T-helper 1 cell (primary cell): ENCODE measurements at places on chromosomes 5 and 9.

GRCh38 chr5:59027145-59027907, 444.5 kb downstream of the RAB3C start:
- no peak for DNase-seq

- DNase-seq: no peak
Measured at GRCh38 chr9:1083325-1083913, 33.3 kb downstream of the DMRT2 start.

GRCh38 chr9:14273696-14274121, 40.2 kb downstream of the NFIB start:
- DNase-seq: no peak

DNA sequence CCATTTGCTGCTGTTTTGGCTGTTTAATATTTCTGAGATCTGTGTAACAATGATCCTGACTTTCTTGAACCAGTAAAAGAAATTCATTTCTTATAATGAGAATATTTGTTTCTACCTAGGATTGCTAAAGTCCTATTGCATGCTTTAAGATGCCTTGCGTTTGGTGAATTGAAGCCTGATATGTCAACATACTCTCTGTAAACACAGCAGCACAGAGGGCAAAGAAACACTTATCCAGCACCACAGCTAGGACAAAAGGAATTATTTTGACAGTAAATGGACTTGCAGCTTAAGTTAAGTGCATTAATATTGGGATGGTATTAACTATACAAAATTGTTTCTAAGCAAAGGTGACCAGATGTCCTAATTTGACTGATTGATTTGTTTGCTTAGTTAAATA, 2031.2 kb upstream of the CDH6 start:
- DNase-seq: no peak

DNA sequence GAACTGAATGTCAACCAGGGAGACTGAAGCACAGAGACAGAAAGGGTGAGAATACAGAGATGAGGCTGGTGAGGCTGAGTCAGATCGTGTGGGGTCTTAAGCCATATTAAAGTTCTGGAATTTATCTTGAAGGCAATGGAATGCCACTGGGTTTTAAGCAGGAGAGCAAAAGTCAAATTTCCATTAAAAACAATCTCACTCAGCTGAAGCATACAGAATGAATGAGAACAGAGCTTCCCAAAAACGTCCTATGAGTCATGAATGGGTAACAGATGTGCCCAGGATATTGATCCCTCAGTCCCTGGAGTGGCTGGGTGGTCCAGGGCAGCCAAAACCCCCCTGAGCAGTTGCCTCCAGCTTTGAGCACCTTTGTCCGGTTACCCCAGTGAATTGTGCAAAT, 44.9 kb downstream of the PFDN1 start:
- no peak for DNase-seq

DNA sequence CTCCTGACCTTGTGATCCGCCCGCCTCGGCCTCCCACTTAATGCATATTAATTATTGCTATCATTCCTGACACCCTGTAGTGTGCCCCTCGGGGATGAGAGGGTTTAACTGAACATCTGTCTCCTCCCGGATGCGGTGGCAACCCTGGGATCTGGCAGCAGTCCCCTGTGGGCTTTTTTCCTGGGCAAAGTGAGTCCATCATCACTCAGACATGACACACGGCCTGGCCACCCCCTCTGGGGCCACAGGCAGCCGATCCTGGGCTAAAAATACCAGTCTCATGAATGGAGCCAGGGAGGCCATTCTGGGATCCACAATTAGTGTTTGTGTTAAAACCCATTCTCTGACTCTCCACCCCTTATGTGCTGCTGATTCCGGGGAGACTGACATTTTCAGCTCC, 161.2 kb downstream of the RGS3 start:
- no peak for DNase-seq

DNA sequence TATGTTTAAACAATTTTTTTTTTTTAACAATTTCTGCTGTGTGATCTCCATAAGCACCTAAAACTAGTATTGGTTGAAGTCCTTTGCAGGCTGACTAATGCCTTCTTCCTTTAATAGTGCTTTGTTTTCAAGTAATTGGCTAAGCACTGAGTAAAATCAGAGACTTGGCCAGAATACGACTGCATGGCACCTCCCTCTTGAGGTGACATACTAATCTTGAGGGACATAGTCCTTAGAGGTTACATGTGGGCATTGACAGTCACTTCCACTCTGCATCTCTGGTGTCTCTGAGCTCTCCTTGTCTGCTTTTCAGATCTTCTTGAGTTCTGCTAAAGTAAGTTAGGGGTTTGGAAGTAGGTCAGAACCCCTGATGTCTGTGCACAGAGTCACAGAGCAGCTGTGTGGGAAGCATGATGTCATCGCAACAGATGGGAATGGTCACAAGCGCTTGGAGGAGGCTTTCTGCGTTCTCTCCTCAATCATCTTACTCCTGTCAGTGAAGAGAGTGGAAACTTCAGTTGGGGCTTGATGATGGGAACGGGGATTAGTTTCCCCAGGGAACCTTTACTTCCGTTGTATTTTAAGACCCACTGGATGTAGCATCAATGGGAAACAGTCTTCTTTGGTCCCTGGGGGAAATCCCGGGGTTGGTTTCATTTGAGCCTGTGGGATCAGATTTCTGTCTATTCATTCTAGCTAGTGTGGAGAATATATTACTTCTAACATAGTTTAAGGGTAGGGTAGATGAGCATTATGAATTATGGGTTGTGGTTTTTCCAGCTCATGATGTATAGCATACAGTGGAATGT, 136.9 kb downstream of the ARHGAP26 start:
- no peak for DNase-seq

DNA sequence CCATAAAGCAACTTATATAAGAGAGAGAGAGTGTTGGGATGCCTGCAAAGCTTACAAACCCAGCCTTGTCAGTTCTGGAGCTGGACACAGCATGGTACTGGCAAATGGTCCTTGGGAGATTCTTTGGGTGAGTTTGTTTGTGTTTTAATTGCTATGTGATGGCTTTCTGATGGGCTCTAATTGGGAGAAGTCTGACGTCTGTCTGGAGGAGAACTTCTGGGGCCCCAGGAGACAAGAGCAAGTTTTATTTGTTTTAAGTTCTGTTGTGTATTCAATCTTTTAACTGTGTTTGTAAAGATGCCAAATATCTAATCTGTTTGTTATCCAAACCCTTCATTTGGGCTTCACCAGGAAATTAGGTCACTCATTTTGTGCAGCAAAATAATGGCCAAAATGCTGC, 50.3 kb upstream of the AFAP1L1 start:
- DNase-seq: no peak

DNA sequence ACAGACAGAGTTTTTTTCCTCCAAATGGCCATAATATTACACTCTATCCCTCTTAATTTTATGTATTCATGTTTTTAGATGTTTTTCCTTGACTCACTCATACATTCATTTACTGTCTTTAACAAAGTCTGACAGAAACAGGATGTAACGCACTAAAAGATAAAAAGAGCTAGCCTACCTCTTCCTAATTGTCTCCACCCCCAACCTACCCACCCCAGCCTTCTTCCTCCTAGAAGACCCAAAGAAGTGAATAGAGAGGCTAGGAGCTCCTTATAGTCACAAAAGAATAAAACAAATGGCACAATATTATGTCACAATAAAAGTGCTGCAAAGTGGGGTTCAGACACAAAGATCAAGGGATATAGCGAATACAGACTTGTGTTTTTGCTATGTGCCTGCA, 719 bp downstream of the NOL8 start:
- no peak for DNase-seq

DNA sequence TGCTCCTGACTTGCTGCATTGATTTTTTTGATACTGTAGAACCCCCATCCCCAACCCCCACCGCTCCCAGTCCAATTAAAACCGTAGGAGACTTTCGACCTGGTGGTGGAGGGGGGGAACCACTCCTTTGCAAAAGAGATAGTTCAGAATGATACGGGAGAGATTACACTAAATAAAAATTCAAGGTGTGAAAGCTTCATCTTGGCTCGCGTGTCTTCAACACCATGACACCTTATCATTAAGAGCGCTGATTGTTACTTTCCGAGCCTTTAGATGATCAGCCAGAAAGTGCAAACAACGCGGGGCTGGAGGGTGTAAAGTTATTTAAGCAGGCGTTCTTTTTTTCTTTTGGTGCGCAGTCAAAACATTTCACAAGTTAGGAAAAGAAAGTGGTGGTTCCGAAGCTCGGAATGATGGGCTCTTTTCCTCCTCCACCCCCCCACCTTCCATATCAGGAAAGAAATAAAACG, 1.3 kb upstream of the ZNF462 start:
- no peak for DNase-seq

GRCh38 chr9:78035383-78035993, 3.9 kb upstream of the GNAQ start:
- DNase-seq: peak; percentile 28

DNA sequence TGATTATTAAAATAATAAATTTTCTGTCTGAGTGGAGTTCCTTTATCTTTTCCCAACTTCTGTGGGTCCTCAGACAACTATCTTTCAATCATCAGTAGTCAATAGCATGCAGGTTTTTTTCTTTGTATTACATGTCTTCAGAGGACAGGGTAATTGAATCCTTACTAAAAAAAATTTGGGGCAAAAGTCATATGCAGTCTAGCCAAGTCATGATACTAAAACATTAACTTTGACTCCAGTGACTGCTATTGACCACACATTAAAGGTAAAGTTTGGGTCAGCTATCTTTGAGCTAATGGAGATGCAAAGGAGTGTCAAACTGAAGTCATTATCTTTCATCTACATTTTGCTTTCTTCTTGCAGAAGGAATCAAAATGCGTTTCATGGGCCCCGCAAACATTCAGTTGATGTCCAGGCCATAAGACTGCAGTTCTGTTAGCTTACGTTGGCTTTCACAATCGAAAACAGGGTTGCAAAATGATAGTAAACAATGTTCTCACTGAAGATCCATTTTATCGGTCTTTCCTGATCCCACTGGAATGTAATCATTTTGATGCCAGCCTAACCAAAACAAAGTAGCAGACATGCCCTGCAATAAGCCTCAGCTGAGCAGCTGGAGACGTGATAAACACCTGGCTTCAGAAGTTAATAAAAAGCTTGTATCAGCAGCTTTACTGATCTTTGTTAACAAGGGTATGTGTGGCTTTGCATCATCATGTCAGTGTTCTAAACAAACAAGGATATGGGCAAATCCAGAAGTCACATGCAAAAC, 186.1 kb upstream of the PRLR start:
- DNase-seq: no peak

GRCh38 chr5:132491368-132492364, 1.1 kb upstream of the IRF1 start:
- DNase-seq: no peak

DNA sequence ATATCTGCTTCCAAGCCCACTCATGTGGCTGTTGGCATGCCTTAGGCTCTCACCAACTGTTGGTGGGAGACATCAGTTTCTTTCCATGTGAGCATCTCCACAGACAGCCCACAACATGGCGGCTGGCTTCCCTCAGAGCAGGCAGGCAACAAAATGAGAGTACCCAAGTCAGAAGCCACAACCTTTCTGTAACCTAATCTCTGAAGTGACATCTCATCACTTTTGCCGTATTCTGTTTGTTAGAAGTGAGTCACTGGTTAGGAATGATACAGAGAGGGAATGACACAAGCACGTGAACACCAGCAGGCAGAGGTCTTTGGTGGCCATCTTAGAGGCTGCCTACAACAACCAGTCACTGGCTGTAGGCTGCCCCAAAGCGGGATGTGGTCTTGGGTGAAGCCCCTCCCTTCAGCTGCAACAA, 88.6 kb upstream of the RASGRF2 start:
- no peak for DNase-seq

GRCh38 chr5:146399481-146399880, 47.7 kb upstream of the TCERG1 start:
- no peak for DNase-seq

GRCh38 chr5:135319928-135320606, 79.0 kb downstream of the MACROH2A1 start:
- DNase-seq: no peak

- no peak for DNase-seq
Measured at GRCh38 chr5:167861129-167861927, 430.1 kb upstream of the WWC1 start.

DNA sequence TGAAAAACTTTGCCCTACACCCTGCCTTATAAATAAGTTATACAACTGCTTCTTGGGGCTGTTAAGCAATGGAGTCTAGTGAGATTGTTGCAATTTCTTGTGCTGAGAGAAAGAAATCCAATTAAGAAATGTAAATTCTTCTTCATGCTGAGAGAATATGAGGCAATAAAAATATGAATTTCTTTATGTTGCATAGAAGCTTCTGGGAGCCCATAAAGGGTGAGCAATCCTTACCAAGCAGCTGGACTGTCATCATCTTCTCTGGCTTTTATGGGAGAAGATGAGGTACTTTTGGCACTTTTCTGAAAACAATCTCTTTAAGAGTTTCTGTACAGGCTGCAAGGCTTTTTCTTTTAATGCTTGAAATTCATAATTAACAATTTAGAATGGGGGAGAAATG, 204.3 kb downstream of the DMRTA1 start:
- DNase-seq: no peak

GRCh38 chr5:63953217-63953616, 9.0 kb downstream of the HTR1A start:
- DNase-seq: no peak

GRCh38 chr9:129745200-129745599, 7.6 kb downstream of the PTGES start:
- no peak for DNase-seq

GRCh38 chr5:61674378-61674777, 342.3 kb downstream of the ZSWIM6 start:
- DNase-seq: no peak

DNA sequence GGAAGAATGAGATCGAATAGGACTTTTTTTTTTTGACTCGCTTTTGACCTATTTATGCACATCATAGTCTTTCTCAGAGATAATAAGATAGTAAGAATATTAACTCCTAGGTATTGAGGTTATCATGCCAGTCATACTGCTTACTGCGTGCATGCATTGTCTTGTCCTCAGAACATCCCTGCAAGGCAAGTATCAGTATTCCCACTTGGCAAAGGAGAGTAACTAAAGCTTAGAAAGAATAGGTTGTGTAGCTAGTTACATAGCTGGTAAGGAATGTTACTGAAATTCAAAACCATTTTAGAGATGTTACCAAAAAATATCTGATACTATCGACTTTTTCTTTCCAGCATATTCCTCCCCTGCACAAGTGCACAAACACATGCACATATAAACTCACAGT, 296.1 kb upstream of the CLINT1 start:
- no peak for DNase-seq

- no peak for DNase-seq
Measured at GRCh38 chr5:107104040-107104995, 566.4 kb downstream of the EFNA5 start.

- no peak for DNase-seq
Measured at GRCh38 chr5:149284501-149284900, 12.8 kb downstream of the AFAP1L1 start.

- DNase-seq: no peak
Measured at GRCh38 chr9:115635680-115636383, 517.8 kb upstream of the PAPPA start.

DNA sequence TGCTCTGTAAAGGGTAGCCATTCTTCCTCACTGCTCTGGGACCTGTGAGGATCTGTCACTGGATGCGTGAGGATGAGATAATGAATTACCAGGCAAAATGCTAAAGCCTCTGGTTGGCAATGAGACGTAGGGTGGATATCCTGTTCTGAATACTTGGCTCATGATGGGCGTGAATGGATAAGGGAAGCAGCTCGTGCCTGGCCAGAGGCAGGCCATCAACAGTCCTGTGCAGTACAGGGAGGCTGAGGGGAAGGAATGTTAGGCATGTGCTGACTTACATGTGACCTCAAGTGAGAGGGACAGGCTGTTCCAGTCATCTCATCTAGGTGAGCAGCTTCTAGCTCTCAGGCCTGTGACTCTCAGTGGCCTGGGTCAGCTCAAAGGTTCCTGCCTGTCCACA, 172.8 kb downstream of the CARTPT start:
- DNase-seq: no peak
